ENCODE measurements at places on chromosomes 4 and X.
A peak's percentile ranks its signal among the peaks of the same experiment; 100 is the strongest.

- no peak for DNase-seq
Observed at GRCh38 chrX:119655125-119655524, 37.8 kb downstream of the SEPTIN6 start.

GRCh38 chr4:89829470-89830138 lies 7.4 kb downstream of the SNCA start:
- peak; percentile 67 for DNase-seq

DNA sequence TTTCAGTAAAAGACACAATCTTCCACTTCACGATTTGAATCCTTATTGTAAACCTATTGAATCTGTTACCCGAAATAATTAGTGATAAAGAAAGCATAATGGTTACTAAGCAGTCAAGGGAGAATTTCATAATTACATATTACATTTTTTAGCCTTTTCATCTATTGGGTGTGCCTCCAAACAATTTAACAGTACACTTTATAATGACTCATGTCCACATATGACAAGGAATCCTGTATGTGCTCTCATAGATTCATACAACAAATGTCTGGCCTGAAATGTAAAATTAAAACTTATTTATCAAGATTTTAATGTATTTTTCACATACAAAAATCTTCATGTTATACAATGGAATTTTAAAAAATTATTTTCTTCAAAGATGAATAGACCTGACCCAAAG lies 39.4 kb downstream of the PPP3CA start:
- DNase-seq = no peak

DNA sequence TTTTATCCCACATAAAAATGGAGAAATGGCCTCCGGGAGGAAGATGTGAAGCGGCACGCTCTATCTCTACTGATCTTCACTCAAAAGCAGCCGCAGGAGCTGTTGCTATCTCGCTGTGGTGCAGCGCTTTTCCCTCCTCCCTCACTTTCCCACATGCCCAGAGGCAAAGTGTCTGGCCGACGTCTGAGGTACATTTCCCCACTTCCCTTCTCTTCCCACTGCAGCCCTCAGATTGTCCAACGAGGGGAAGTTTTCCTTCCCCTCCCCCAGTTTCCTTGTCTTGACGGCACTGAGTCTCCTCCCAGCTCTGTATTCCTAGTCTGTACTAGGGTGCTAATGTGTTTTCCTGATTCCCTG lies 660 bp upstream of the COL25A1 start:
- no peak for DNase-seq

- no peak for DNase-seq
Observed at GRCh38 chr4:86223472-86223871, 136.4 kb downstream of the MAPK10 start.

DNA sequence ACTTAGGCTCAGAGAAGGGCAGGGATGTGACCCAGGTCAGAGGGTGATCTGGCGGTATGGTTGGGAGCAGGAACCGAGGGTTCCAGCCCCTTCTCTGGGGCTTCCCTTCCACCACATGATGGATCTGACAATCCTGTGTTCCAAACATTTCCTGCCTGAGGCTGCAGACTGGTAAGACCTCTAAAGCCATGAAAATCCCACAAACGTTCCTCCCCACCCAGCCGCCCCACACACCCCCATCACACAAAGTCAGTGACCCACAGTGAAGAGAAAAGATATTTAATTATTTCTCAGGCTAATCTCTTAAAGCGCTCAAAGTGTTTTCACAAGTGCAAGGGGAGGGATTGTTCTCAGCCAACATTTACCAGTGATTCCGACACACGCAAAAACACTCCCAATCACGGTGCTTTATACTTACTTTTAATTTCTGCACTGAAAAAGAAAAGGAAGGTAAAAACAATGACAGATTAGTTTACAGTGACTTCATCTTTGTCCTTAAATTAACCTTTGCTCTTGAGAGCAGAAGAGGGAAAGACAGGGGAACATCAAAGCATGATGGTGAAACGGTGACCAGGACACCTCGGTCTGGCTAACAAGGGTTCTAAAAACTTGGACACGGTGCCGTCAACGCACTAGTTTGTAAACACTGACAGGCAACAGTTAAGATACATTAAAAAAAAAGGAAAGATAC lies 42.4 kb downstream of the WDR1 start:
- peak; percentile 28 for DNase-seq

GRCh38 chr4:109921384-109921808 lies 8.7 kb downstream of the EGF start:
- DNase-seq = no peak

GRCh38 chrX:19824603-19825002 lies 62.8 kb downstream of the SH3KBP1 start:
- no peak for DNase-seq

DNA sequence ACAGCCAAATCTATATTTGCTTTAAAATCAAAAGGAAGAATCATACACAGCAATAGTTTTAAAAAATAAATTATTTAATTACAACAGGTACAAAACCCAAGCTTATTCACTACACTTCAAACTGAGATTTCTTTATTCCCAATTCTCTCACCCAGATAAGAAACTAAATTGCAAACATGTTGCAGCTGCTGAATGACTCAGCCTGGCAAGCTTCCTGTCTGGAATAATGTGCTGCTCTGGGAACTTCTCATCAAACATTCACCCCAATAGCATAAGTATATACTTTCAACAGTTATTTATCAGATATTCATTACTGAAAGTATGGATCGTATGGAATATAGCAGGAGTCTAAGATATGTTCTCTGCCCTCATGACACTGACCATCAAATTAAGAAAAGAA lies 43.0 kb upstream of the GABRA2 start:
- DNase-seq = no peak

DNA sequence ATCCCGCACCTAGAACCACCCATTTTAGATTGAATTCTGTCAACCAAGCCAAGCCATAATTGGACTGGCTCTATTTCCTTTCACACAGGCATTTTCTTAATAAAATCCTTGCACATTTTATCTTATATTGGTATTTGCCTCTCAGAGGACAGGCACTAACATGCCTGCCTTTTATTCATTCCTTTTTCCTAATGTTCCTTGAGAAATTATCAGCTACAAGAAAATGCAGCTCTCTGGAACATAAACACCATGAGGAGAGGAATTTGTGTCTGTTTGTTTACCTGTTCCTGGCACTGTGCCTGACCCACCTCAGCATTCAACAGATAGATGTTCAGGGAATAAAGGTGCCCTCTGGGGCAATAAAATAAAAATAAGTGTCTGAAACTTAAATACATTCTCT lies 116.2 kb downstream of the PDHA2 start:
- no peak for DNase-seq

GRCh38 chr4:113783701-113784100 lies 22.2 kb upstream of the CAMK2D start:
- no peak for DNase-seq

GRCh38 chr4:25775166-25775565 lies 87.6 kb downstream of the SEL1L3 start:
- DNase-seq = no peak

GRCh38 chr4:152778656-152779512 lies 646 bp downstream of the TIGD4 start:
- DNase-seq = peak; percentile 66

DNA sequence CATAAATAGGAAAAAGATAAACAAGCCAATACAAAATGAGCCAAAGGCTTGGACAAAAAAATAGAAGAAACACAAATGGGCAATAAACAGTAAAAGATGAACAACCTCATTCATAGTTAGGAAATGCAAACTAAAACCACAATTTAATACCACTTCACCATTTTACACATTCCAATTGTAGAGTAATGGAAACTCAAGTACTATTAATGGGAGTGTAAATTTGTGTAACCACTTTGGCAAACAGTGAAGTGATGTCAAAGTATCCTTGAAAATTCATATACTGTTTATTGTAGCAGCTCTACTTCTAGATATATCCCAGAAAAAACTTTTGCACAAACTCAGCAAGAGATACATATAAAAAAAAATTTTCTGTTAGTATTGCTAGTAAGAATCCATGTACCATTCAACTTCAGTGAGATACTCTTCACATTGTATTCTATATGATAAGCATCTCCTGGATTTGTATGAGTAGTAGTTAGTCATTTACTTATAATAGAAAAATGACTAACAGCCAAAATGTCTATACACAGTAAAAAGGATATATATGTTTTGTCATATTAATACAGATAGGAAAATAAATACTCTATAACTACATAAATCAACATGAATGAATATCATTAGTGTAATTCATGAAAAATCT lies 229.8 kb downstream of the DKK2 start:
- DNase-seq = no peak

DNA sequence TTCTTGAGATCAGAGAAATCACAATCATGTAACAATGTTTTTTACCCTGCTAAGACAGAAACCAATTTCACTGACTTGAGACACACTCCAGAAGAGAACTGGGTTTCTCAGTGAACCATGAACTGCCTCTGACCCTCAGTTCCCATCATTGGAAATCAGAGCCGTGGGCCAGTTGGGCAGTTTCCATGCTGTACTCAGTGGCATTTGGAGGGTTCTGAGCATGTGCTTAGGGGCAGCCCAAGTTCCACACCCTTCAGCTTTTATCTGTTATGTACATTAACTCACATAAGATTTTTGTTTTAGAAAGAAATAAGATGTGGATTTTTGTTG lies 77.9 kb downstream of the BTC start:
- no peak for DNase-seq

- DNase-seq = no peak
Observed at GRCh38 chr4:154142664-154143063, 348.9 kb downstream of the DCHS2 start.

DNA sequence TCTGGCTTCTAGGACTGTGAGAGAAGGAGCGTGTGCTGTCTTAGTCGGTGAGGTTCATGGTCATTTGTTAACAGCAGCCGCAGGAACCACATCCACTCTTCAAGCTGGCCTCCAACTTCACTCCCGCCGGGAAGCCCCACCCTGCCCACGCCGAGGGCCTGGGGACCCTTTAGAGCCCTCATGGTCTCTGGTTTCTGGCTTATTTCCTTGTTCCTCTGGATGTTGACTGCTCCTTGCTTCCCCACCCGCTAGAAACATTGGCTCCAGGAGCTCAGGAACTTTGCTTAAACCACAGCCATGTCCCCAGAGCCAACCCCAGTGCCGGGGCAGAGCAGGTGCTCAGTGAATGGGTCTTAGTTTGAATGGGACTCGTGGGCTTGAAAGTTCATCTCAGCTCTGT lies 40.8 kb downstream of the HTRA3 start:
- peak; percentile 40 for DNase-seq

GRCh38 chr4:40669504-40669903 lies 39.8 kb upstream of the RBM47 start:
- DNase-seq = no peak

DNA sequence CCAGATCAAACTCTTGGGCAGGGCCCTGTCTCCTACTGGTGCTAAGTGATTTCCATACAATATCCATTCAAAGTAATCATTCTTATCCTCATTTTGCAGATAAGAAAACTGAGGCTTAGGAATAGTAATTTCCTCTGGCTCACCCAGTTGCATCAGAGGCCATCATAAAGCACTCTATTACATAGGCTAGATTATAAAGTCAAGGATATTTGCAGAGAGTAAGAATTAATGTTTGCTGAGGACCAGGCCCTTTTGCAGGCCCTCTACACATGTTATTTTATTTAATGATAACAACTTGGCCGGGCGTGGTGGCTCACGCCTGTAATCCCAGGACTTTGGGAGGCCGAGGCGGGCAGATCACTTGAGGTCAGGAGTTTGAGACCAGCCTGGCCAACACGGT lies 316.8 kb downstream of the ZNF674 start:
- DNase-seq = no peak

GRCh38 chr4:148016063-148016637 lies 284.3 kb downstream of the ARHGAP10 start:
- no peak for DNase-seq

DNA sequence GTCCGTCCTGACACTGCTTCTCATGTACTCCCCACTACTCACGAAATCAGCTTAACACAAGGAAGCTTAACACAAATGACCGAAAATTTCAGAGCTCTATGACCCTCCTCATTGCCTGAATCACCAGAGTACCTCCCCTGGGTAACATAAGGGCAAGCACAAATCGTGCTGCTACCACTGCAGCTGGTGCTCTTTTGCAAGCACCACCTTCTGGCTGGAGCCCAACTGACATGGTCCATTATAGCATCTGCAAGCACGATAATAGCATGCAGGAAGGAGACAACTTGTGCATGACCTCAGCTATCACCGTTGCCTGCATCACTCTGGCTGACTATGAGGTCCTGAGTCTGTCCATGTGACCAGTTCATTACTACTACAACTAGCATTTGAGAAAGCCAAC lies 308.0 kb downstream of the TEX13C start:
- DNase-seq = no peak

DNA sequence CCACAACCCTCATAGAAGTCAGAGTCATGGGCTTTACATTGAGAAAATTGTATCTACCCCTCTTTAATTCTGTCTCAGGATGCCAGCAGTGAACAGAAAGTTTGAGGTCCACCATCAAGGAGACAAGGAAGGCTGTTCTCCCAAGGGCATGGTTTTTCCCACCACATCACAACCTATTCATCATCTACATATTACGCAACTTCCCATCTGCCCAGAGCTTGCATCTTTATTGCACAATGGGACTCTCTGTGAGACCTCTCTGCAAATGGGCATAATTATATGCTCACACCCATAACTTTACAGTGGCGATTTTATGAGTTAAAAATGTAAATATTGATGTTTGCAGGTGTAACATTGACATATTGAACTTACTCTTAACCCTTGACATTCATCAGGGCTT lies 38.9 kb downstream of the PAGE2 start:
- DNase-seq = no peak

DNA sequence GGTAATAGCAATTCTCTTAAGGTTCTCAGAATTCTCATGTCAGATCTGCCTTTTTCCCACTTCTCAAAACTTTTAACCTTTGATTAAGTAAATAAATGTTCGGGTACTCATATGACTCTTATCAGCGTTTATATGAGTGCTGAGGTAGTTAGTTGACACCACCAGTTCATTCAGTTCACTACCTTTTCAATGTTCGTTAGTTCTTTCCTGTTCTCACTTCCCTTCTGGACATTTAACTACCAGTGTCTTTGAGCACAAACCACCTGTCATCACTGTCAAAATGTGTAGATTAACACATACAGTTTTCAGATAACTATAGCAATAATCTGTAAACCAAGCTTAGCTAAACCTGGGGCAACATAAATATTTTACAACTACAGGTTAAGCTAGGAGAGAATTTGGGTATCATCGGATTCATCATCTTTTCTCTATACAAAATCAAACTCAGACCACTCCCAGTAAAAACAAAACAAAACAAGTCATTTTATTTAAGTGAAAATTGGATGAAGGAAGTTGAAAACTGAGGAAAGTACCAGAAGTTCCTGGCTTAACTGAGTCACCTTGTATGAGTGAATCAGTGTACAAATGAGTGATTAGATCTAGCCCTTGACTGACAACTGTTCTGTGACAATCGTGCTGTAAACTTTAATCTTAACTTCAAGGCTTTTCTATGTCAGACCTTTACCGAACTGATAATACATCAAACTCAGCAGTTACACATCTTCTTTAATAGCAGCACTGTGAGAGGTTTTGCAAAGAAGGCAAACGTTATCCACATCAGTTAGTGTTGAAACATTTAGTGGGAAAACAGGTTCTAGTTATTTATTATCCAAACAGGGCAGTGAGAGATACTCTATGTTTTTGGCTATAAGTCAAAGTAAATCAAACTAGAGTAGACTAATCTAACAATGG lies 41.9 kb downstream of the ARHGEF38 start:
- DNase-seq = no peak

Measured in sigmoid colon (tissue), 7 donors.